8988T (cell line): ENCODE measurements at places on chromosomes 11 and 22.

DNA sequence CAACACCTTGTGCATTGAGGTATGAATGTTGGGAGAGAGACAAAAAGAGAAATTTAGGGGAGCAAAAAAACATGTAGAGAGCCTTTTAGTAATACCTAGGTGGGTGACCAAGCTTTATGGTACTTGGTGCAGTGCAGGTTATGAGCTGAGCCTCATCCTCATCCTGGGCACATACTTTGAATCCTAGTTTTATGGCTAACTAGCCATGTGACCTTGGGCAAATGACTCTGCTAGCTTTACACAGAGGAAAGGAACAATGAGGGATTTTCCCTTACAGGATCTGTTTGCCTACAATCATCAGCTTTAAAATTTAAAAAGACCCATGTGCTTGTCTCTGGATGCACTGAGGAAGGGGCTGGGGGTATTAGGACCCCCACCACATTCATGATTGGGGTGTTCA is 187.8 kb upstream of the ISX start:
- DNase-seq: no peak

GRCh38 chr11:102061276-102061675 is 14.0 kb downstream of the CFAP300 start:
- no peak for DNase-seq

DNA sequence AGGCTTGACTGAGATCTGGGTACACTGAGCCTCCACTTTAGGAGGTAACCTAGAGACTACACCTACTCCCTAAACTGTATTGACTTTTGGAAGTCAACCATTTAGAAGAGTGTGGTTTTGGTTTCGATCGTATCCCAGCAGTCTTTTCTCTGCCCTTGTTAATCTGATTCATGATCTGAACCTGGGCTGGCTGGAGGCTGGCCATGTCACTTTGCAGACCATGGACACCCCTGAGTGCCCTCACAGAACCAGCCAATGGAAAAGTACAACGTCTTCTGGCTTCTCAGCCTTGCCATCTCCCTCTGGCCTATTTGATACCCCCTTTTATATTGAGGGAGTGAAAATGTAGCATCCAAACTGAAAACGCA is 10.8 kb downstream of the EHF start:
- no peak for DNase-seq

- no peak for DNase-seq
Measured at GRCh38 chr11:129950101-129951091, 52.2 kb downstream of the PRDM10 start.

- no peak for DNase-seq
Measured at GRCh38 chr11:130776061-130776419, 140.2 kb downstream of the SNX19 start.

- no peak for DNase-seq
Measured at GRCh38 chr11:15968461-15969130, 387.8 kb downstream of the SOX6 start.
